ENCODE measurements at places on chromosomes 1 and 21.

DNA sequence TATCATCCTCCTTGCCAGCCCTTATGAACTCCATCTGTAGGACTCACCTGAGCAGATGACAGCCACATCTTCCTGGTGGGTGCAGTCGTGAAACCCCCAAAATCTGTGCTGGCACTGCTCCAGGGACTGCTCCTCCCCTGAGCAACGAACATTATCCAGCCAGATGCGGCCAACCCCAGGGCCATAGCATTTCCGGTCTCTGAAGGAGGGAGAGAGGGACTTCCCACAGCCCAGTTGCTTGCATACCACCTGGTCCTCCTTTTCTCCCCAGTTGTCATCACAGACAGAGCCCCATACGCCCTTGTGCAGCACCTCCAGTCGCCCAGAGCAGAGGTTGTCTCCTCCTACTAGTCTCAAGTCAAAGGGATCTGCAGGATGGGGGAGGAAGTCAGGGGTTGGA is 8.5 kb downstream of the CD5L start:
- DNase-seq, result no peak

DNA sequence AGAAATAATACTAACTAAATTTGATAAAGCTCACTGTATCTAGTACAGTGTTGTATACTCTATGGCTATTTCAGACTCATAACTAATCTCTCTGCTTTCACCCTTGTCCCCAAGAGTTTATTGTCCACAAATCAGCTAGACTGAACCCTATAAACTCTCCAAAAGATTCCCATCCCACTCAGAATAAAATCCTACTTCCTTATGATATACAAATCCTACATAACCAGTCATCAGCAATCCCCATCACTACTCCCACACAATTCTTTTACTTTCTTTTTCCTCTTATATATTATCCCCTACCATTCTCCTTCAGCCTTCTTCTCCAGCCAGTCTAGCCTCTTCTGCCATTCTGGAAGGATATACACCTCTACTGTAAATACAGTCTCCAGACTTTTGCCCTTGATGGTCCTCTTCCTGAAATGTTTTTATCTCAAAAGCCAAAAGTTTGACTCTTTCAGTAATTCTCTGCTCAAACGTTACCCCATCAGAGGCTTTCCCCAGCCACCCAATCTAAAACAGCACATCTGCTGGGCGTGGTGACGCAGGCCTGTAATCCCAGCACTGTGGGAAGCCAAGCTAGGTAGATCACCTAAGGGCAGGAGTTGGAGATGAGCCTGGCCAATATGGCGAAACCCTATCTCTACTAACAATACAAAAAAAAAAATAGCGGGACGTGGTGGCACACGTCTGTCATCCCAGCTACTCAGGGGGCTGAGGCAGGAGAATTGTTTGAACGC is 41.6 kb downstream of the ABL2 start:
- DNase-seq, result no peak

DNA sequence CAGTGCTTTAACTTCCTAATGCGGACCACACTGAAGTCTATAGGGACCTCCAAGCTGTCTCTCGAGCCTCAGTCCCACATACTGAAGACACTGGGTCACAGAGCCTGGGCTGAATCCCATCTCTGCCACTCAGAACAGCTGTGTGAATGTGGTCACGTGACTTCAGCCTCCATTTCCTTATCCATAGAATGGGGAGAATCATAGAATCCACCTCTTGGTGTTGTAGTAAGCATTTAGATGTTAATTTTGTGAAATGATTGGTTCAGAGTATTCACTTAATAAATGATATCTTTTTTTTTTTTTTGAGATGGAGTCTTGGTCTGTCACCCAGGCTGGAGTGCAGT is 41.2 kb upstream of the LYST start:
- DNase-seq, result no peak

DNA sequence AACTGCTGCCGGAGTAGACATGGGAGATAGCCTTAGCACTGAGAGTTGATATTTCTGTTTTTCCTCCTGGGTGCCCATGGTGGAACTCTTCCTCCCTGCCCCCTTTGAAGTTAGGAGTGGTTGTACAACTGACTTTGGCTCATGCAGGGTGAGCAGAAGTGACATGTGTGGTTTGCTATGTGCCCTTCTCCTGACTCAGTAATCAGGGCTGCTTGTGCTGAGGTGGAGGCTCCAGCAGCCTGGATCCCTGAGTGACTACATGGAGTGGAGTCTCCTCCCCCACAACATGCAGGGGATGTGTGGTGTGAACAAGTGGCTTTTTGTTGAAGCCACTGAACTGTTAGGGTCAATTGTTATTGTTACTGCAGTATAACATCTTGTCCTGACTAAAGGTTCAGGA is 261.6 kb downstream of the CAMTA1 start:
- DNase-seq, result no peak

DNA sequence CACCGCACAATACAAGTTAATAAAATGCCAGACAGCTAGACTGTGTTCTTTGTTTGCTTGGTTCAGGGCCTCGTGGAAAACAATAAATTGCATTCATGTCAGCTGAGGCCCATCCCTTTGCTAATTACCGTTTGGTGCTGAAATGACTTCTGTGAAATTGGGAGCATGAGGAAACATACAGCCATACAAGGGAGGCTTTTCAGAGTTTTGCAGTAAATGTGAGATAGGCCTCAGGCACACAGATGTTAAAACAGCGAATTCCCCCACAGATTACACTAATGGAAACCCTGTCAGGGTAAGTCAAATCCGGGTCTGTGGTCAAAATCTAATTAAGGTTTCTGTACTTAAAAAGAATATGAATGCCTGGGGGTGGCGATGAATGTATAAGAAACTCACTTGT is 173.5 kb upstream of the LMO4 start:
- peak; percentile 47 for DNase-seq

- no peak for DNase-seq
Measured at GRCh38 chr1:62589321-62589720, 8.0 kb upstream of the ANGPTL3 start.

DNA sequence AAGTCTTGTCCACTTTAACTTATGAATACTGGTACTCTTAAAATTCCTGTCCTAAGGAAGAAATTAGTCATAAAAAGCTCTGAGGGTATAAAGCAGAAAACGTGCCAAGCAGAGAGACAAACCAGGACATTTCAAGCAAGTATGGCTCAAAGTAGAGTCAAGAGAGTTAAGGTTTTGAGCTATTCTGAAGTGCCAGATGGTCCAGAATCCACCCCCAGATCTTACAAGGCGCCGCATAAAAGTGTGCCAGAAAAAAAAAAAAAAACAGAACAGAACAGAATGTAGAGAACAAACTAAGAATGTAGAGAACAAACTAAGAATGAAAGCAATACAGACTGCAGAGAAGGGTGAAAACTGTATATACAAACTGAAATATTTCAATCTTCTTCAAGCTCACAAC is 12.5 kb downstream of the EPS15 start:
- DNase-seq, result no peak

DNA sequence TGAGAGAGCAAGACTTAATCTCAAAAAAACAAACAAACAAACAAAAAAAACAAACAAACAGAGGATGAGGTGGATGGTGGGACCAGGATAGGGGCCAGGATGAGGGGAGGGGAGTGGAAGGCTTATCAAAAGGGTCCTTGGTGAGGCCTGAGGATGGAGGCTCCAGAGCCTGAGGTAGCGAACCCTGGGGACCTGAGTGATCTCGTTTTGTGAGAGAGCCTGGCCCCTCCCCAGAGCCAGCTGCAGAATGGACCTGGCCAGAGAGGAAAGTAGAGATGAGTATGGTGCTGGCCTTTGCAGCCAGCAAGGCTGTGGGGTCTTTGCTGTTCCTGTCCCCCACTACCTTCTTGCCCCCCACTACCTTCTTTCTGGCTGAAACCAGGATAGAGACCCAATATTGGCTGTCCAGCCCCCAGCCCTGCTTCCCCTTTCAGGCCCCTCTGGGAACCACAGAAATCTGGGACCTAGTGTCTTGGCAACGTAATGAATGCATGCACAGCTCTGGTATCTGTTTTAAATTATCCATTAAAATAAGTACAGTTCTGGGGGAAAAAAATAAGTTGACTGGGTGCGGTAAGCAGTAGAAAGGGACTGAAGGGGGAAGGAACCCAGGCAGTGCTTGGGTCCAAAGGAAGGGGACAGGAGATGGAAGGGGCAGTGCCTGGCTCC is 1.1 kb upstream of the LMNA start:
- no peak for DNase-seq

DNA sequence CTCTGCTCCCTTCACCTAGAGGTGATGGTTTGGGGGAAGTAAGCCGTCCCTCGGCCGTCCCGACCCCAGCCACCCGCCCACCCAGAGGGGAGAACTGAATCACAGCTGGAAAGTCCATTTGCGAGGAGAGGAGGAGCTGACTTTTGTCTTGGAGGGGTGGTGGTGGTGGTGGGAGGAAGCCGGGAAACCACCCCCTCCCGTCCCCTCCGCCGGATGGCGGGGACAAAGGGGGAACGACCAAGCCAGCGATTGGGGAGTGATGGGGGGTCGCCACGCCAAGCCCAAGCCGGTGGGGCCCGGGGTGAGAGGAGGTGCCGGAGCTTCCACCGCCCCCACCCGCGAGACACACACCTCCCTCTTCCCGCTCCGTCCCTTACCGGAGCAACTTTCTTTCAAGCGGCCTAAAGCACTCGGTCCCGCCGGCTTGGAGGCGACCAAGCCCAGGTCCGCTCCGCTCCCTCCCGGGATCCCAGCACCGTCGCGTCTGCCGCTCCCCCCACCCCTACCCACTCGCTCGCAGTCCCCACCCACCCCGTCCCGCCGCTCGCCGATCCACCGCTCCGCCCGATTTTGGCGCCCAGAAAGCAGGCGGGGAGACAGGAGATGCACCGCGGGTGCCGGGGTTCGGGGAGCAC is 540 bp downstream of the ARHGEF2 start:
- DNase-seq, result peak; percentile 11
